GM12892 (cell line): ENCODE measurements at places on chromosomes 16 and 17.

- no peak for DNase-seq
Observed at GRCh38 chr17:45675012-45675411, 109.1 kb upstream of the CRHR1 start.

DNA sequence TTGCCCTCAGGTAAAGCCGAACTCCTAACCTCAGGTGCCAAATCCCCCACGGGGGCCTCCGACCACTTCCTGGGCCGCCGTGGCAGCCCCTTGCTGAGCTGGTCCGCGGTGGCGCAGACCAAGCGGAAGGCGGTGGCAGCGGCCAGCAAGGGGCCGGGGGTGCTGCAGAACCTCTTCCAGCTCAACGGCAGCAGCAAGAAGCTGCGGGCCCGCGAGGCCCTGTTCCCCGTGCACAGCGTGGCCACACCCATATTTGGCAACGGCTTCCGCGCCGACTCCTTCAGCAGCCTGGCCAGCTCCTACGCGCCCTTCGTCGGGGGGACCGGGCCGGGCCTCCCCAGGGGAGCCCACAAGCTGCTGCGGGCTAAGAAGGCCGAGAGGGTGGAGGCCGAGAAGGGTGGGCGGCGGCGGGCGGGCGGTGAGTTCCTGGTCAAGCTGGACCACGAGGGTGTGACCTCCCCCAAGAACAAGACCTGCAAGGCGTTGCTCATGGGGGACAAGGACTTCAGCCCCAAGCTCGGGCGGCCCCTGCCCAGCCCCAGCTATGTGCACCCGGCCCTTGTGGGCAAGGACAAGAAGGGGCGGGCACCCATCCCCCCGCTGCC is 51.6 kb downstream of the ACTG1 start:
- no peak for DNase-seq

- DNase-seq = no peak
Observed at GRCh38 chr16:13957197-13958078, 37.5 kb downstream of the ERCC4 start.

- no peak for DNase-seq
Observed at GRCh38 chr17:80768389-80768788, 223.3 kb upstream of the CHMP6 start.

GRCh38 chr16:54405478-54405877 is 118.9 kb upstream of the IRX3 start:
- no peak for DNase-seq

- no peak for DNase-seq
Observed at GRCh38 chr17:50225701-50226240, 24.3 kb upstream of the COL1A1 start.

DNA sequence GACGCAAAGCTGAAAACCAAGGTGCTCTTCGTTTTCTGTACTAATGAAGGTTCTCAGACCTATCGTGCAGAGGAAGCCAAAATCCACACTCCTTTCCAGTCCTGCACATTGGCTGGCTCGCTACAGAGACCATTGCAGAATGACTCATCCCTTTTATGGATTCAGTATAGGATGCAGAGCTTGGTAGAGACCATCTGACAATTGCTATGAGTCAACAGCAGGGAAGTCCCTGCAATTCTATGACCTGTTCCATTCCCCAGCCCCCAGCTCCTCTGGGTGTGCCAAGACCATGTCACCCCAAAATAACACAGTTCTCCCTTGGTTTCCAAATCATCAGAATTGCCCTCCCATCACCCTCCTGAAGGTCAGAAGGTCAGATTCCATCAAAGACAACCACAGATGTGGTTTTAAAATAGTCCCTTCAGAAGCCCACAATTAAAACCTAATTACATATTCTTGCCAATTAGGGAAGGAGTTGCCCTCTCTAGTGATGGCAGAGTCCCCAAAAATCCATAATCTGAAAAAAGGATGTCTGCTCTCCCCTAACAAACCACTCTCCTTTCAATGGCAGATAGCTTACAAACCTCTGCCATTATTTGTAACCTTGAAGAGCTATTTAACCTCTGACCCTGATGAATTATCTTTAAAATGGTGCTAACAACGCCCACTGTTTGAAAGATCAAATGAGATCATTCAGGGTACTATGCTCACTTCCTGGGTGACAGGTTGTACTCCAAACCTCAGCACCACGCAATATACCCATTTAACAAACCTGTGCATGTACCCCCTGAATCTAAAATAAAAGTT is 108.2 kb upstream of the RBBP6 start:
- no peak for DNase-seq

DNA sequence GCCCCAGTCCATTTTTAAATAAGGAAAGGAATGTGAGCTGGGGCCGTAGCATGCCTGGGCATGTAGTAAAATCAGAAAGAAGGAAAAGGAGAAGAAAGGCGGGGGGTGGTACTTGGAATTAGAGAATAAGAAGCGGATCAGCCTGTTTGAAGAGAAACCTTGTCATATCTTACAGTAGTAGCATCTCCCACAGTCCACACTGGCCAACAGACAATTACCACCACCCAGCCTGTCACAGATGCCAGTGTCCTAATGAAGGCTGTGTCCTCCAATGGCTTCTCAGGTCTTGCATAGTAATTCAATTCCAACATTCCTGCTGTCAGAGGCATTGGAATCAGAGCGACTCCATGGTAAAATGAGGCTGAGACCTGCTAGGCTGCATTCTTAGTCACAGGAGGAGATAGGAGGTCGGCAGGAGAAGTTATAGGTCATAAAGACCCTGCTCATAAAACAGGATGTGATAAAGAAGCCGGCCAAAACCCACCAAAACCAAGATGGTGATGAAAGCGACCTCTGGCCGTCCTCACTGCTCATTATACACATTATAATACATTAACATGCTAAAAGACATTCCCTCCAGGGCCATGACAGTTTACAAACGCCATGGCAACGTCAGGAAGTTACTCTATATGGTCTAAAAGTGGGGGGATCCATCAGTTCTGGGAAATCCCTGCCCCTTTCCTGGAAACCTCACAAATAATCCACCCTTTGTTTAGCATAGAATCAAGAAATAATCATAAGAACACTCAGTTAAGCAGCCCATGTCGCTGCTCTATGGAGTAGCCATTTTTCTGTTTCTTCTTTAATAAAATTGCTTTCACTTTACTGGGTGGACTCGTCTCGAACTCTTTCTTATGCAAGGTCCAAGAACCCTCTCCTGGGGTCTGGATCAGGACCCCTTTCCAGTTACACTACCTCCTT is 9.6 kb upstream of the AKAP10 start:
- DNase-seq = no peak

GRCh38 chr17:76834870-76835269 is 33.3 kb upstream of the MGAT5B start:
- no peak for DNase-seq

GRCh38 chr17:65025297-65025696 is 31.2 kb downstream of the GNA13 start:
- DNase-seq = no peak

DNA sequence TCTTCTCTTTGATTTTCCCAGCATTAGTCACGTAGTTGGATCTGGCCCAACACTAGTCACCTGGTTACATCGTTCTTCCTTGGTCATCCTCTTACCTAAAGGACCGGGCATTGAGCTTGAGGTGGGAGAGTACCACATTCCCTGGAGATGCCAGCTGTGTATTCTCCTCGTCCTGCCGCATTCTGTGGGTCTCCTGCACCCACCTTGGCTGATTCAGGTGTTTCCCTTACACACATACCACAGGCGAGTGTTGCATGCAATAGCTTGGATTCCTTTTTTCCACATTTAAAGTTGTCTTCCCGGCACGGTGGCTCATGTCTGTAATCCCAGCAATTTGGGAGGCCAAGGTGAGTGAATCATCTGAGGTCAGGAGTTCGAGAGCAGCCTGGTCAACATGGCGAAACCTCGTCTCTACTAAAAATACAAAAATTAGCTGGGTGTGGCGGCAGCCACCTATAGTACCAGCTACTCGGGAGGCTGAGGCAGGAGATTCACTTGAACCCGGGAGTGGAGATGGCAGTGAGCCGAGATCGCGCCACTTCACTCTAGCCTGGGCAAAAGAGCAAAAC is 21.6 kb upstream of the CLEC18C start:
- no peak for DNase-seq

GRCh38 chr17:63631062-63631461 is 8.8 kb downstream of the MAP3K3 start:
- no peak for DNase-seq

- no peak for DNase-seq
Observed at GRCh38 chr17:75889454-75889853, 7.3 kb downstream of the TRIM65 start.

GRCh38 chr17:67366193-67367157 is at the start of gene PSMD12:
Gene PSMD12 (minus strand): TSS chr17:67366577. CDS start chr17:67366519, 58 bp downstream.
- DNase-seq = peak; percentile 93

DNA sequence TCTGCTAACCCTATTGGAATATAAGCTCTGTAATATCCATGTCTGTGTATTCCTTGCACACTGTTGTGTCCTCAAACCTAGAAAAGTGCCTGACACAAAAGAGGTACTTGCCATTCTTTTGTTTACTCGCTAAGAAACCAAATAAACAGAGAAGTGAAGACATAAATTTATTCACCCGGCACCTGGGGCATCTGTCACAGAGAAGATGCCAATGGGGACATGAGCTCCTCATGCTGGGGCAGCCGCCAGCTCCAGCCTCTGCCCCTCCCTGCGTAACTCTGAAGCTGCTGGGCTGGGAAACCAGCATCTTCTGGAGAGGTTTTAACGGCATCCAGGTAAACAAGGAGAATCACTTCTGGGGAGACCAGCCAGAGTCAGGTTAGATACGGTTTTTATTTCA is 15.1 kb upstream of the CDRT4 start:
- no peak for DNase-seq

GRCh38 chr16:14489460-14489859 is 140.6 kb downstream of the PARN start:
- DNase-seq = peak; percentile 19

GRCh38 chr17:33562792-33563191 is 269.7 kb upstream of the ASIC2 start:
- no peak for DNase-seq

GRCh38 chr16:19114359-19115147 is 789 bp downstream of the ITPRIPL2 start:
- peak; percentile 43 for DNase-seq

DNA sequence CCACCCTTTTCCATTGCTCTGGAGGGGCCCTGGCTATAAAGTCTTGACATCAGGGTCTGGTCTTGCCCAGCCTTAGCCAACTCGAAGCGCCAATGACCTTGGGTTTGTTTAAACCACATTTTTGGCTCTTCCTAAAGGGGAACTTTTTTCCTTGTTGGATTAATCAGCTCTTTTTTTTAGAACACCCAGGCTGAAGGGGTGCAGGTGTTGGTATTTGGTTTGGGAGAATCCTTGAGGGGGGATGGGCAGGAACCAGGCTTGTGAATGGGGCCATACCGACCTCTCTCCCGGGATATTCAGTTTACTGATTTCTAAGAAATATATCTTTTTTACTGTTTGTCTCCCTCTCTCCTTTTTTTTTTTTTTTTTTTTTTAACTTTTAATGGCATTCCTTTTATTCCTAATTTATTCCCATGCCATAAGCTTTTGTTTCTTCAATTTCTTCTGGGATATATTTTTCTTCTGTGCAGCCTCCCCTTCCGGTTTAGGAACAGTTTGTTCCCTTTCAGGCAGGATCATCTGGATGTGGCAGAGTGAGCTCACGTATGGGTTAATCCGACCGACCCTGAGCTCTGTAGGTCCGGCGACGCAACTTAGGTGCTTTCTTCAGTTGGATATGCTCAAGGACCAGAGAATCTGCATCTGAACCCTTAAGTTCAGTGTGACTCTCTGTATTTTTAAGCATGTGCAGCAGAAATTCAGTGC is 129.5 kb downstream of the ABCC6 start:
- DNase-seq = no peak

DNA sequence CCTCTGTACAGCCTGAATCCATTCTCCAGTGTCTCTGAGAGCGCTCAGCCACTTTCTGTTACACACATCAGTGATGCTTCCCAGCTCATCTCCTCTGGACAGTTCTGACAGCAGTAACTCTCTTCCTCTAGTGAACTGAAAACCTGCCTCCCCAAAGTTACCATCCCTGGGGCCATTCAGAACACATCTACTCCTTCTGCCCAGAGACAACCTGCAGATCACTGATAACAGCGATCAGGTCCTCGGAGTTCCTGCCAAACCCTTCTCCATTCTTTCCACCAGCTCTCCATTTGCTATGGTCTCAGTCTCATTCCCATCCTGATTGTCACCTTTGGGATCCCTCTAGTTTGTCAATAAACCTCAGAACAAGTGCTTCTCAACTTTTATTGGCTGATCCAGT is 7.3 kb downstream of the ZZEF1 start:
- DNase-seq = no peak

DNA sequence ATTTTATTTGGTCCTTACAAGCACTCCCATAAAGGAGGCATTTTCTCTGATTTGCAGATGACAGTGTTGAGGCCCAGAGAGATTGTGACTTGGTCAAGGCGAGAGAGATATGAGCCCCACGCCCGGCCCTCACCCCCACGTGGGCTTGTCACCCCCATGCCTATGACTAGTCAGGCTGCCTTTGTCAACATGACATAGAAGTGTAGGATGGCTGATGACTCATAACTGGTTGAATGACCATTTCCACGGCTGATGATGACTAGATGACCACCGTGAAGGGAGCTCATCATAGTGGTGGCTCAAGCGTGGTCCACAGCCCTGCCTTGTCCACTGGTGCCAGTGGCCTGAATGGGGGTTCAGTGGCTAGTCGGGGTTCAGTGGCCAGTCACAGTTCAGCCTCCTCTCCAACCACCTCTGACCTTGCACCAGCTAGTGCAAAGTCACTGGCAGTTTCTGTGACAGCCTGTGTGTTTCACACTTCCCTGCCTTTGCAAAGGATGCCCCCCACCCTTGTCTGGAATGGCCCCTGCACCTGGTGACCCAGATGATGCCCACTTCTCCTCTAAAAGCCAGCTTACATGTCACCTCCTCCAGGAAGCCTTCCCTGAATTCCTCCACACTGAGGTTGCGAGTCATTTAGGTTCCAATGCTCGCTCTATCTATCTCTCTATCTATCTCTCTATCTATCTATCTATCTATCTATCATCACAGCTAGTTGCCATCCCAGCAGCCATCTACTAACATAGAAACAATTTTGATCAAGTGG is 3.8 kb upstream of the WSCD1 start:
- DNase-seq = no peak
